T-cell (primary cell): ENCODE measurements at places on chromosomes 3 and 15. TPM values are rescaled to one million over a fixed set of nuclear protein-coding genes. Genes with fewer than 3 reads are reported as not detected.

Gene RBP2
- not detected for total RNA-seq

Gene MASP1
- total RNA-seq, result not detected

Gene SH3GL3
- total RNA-seq, result not detected

Gene RPLP1
- 4,136 TPM for total RNA-seq

Gene SCN11A
- 0.13 TPM for total RNA-seq

Gene ZNF35
- 2.4 TPM for total RNA-seq

Gene IQCH
- 2.6 TPM for total RNA-seq

Gene NCKIPSD
- total RNA-seq, result 20.4 TPM

GRCh38 chr3:13200946-13201345 lies 127.7 kb upstream of the IQSEC1 start:
- DNase-seq, result no peak
- no peak overlapping the region for H3K27ac ChIP-seq
- H3K27me3 ChIP-seq, result peaks cover 68% of the 10 kb centered on the region

DNA sequence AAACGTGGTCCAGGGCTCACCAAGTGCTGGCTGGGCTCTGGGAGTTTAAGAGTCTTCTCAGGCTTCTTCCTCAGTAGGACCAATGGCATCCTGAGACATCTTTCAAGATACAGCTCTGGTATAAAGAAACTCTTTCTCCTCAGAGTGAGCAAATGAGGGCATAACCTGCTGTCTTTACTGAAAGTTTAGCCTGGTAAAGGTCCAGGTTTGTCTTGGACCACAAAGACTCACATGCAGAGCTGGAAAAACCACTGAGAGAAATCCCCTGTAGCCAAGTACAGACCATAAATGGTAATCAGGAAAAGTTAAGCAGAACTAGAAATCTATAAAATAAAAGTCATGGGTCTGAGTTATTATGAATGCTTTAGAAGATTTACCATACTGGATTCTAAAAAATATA lies 23.1 kb downstream of the CD47 start:
- H3K36me3 ChIP-seq, result peaks cover 39% of the 10 kb centered on the region
- DNase-seq, result no peak
- no peak overlapping the region for H3K4me3 ChIP-seq
- no peaks in the 10 kb centered on the region for H3K27me3 ChIP-seq
- H3K4me1 ChIP-seq, result peaks cover 5% of the 10 kb centered on the region

DNA sequence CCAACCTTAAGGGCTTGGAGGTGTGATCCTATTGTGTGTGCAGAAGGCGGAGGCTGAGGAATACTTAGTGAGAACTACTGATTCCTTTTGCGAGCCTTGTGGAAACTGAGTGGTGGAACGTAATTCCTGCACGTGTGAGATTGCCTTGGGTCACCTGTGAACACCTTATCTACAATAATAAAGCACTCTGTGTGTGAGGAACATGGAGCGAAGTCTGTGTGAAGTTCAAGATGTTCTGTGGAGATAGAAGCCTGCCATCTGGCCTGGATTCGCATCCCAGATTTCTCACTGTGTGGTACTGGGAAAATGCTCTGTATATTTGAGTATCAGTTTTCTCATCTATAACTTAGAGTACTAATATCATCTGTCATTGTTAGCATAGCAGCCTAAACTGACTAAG lies 179.5 kb upstream of the PDZRN3 start:
- no peak overlapping the region for H3K4me3 ChIP-seq
- H3K36me3 ChIP-seq, result no peaks in the 10 kb centered on the region
- H3K27me3 ChIP-seq, result no peaks in the 10 kb centered on the region

- H3K4me3 ChIP-seq, result no peak overlapping the region
- no peak overlapping the region for H3K27ac ChIP-seq
- H3K36me3 ChIP-seq, result no peaks in the 10 kb centered on the region
- H3K4me1 ChIP-seq, result no peaks in the 10 kb centered on the region
These were observed 29.8 kb downstream of the NRG4 start for GRCh38 chr15:75982468-75982867.

DNA sequence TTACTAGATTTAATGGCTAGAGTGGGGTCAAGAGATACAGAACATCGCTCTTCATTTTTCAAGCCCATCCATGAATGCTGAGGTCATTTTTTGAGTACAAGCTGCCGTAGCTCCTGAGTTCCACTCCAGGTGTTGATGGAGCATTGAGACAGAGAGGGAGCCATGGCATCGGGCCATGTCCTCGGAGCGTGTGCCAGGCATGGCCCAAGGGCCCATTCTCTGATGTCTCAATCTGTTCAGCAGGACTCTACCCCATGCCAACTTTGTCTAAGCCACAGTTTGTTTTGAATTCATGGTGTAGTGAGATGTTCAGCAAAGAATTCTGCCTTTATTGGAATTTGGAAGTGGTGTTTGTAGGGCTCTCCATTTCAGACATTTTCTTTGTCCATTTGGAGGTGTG lies 110.5 kb upstream of the ADAMTS9 start:
- no peak overlapping the region for H3K27ac ChIP-seq
- no peak overlapping the region for H3K4me3 ChIP-seq
- no peaks in the 10 kb centered on the region for H3K36me3 ChIP-seq
- H3K27me3 ChIP-seq, result no peaks in the 10 kb centered on the region
- H3K4me1 ChIP-seq, result no peaks in the 10 kb centered on the region

DNA sequence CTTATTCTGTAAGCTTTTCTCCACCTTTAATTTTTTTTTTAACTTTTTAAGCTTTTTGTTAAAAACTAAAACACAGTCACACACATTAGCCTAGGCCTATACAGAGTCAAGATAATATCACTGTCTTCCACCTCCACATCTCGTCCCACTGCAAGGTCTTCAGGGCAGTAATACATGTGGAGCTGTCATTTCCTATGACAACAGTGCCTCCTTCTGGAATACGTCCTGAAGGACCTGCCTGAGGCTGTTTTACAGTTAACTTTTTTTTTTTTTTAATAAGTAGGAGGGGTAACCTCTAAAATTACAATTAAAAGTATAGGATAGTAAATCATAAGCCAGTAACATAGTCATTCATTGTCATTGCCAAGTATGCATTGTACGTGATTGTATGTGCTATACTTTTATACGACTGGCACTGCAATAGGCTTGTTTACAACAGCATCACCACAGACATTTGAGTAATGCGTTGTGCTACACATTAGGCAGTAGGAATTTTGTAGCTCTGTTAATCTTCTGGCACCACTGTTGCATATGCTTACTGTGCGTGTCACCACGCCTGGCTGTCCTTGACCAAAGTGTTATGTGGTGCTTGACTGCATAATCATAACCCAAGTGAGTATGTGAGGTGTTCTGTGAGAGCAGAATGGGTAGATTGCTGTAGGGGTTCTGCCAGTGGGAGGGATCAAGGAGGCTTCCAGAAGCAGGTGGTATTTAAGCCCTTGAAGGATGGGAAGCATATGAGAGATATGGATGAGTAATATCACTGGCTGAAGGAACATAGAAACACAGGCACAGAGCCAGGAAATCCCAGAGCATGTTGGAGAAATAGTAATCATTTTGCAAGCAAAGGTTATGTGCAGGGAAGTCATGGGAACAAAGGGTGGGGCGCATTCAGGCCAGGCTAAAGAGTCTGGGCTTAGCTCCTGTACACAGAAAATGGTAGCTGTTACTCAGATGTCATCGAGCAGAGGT lies 18.3 kb downstream of the FBXO22 start:
- peaks cover 19% of the 10 kb centered on the region for H3K36me3 ChIP-seq
- no peak for DNase-seq
- no peaks in the 10 kb centered on the region for H3K27me3 ChIP-seq
- H3K4me1 ChIP-seq, result peaks cover 10% of the 10 kb centered on the region

GRCh38 chr3:161213644-161214043 lies 7.5 kb upstream of the NMD3 start:
- H3K4me3 ChIP-seq, result no peak overlapping the region
- no peaks in the 10 kb centered on the region for H3K4me1 ChIP-seq
- no peak for DNase-seq

DNA sequence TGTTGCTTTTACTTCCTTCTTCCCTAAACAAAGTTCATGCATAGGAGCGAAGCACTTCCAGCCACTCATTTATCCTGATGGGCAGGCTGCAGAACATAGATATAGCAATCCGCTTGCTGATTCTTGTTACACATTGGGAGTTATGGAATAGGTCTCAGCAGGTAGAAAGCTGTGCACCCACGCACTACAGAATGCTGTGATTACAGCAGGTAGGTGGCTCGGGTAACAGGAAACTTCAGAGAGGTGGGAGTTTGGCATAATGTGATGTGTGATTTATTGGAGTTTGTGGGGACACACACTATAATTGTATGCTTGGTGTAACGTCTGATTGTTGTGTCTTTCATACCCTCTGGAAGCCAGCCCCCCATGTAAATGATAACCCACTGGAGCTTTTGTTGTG lies 99.2 kb upstream of the MEIS2 start:
- no peaks in the 10 kb centered on the region for H3K36me3 ChIP-seq
- no peak overlapping the region for H3K27ac ChIP-seq
- DNase-seq, result no peak
- no peak overlapping the region for H3K4me3 ChIP-seq
- H3K27me3 ChIP-seq, result no peaks in the 10 kb centered on the region

DNA sequence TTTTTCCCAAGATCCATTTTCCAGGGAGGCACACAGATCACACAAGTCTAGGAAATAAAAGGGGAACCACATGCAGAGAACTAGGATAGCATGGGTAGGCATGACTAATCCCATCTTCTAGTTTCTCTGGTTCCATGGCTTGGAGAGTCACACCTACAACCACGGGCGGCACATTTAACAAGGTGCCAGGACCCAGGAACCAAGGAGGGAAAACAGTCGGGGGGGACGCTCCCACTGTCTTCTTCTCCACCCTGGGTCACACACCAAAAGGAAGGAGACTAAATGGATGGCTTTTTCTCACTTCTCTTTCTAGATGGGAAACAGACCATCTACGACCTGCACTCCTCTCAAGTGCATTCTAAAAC lies 4.6 kb upstream of the SMCO1 start:
- DNase-seq, result no peak
- no peak overlapping the region for H3K4me3 ChIP-seq
- H3K4me1 ChIP-seq, result no peaks in the 10 kb centered on the region
- no peak overlapping the region for H3K27ac ChIP-seq
- peaks cover 8% of the 10 kb centered on the region for H3K27me3 ChIP-seq

DNA sequence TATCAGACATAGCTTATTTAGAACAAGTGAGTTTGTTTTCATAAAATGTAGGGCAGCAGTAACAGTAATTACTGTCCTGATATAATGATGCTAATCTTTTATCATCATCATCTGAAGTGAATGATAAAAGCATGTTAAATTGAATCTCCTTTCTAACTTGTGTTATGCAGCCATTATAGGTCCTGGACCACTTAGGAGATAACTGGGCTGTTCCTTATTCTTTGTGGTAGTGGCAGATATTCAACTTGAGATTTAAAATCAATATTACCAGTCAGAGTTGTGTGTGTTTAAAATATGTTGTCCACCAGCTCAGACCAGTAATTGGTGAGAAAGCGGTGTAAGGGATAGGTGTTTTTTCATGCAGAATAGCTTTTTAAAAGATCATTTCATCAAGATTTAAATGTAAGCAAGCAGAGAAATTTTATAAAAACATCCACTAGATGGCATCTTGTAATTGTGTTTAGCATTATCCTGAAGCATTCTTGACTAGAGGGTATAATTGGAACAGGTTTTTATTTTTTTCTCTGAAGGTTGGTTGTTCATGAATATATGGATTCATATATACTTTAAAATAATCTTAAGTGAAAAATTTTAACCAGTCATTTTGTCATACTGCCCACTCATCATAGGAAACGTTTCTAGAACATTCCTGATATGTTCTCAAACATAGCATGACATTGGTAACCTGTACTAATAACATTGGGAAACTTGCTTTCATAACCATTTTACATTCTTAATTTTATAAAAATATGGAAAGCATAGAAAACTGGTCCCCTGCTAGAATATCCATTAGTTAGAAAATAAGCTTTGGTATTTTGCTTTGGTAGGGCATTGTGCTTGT lies 153.9 kb downstream of the BBX start:
- no peaks in the 10 kb centered on the region for H3K27me3 ChIP-seq
- no peak for DNase-seq
- no peaks in the 10 kb centered on the region for H3K36me3 ChIP-seq
- H3K4me3 ChIP-seq, result no peak overlapping the region

- no peak overlapping the region for H3K4me3 ChIP-seq
- no peaks in the 10 kb centered on the region for H3K4me1 ChIP-seq
- no peaks in the 10 kb centered on the region for H3K27me3 ChIP-seq
- no peak overlapping the region for H3K27ac ChIP-seq
These were observed 149.8 kb downstream of the SERPINI1 start for GRCh38 chr3:167885277-167885676.

GRCh38 chr3:104536715-104537114 lies 830.0 kb upstream of the ALCAM start:
- no peaks in the 10 kb centered on the region for H3K36me3 ChIP-seq
- no peaks in the 10 kb centered on the region for H3K27me3 ChIP-seq
- DNase-seq, result no peak
- no peak overlapping the region for H3K27ac ChIP-seq

GRCh38 chr3:11385326-11385725 lies 113.1 kb downstream of the ATG7 start:
- H3K36me3 ChIP-seq, result no peaks in the 10 kb centered on the region
- no peak overlapping the region for H3K4me3 ChIP-seq
- H3K27me3 ChIP-seq, result no peaks in the 10 kb centered on the region
- no peak overlapping the region for H3K27ac ChIP-seq

- no peaks in the 10 kb centered on the region for H3K36me3 ChIP-seq
- H3K4me3 ChIP-seq, result no peak overlapping the region
- H3K4me1 ChIP-seq, result no peaks in the 10 kb centered on the region
- H3K27me3 ChIP-seq, result no peaks in the 10 kb centered on the region
- no peak for DNase-seq
These were observed 310.9 kb downstream of the TBC1D5 start for GRCh38 chr3:17431484-17432045.

- peaks cover 69% of the 10 kb centered on the region for H3K27me3 ChIP-seq
- H3K4me1 ChIP-seq, result peaks cover 10% of the 10 kb centered on the region
- H3K4me3 ChIP-seq, result peak within 1 kb of the TSS; percentile 56
- H3K36me3 ChIP-seq, result no peaks in the 10 kb centered on the region
These were observed at the start of gene IGDCC3 for GRCh38 chr15:65377976-65378366. TSS of gene IGDCC3 (minus strand) at chr15:65378002. CDS start at chr15:65377788, 214 bp downstream.

- H3K4me1 ChIP-seq, result peaks cover 65% of the 10 kb centered on the region
- no peak for DNase-seq
- H3K27me3 ChIP-seq, result no peaks in the 10 kb centered on the region
- H3K4me3 ChIP-seq, result no peak overlapping the region
- no peaks in the 10 kb centered on the region for H3K36me3 ChIP-seq
- peak overlapping the region; percentile 60 for H3K27ac ChIP-seq
These were observed 113.9 kb downstream of the OXNAD1 start for GRCh38 chr3:16378920-16379319.

GRCh38 chr3:36065321-36065720 lies 315.0 kb upstream of the STAC start:
- no peak overlapping the region for H3K4me3 ChIP-seq
- DNase-seq, result no peak
- no peaks in the 10 kb centered on the region for H3K27me3 ChIP-seq
- no peaks in the 10 kb centered on the region for H3K36me3 ChIP-seq

DNA sequence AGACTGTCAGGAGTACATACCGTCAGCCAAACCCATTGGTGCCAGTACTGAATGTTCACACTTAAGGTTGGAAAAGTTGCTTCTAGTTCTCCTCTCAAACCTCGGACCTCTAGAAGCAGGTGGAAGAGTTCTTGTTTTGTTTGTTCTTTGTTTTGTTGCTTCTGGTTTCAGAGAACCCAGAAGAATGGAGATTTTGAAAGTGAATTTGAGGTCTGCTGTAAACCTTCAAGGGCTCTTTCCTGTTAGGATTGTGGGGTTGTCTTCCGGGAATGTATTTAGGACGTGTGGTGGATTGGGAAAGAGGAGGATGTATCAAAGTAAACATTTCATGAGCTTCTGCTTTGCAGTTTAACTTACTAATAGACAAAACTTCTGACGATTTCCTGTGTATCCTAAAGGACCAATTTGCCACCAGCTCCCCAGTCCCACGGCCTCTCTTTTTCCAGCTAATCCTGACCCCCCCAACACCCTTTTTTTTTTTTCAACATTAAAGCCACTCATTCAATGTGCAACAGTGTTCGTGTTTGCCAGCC lies 50.3 kb downstream of the FILIP1L start:
- H3K27ac ChIP-seq, result no peak overlapping the region
- H3K36me3 ChIP-seq, result no peaks in the 10 kb centered on the region
- H3K27me3 ChIP-seq, result no peaks in the 10 kb centered on the region
- no peak for DNase-seq
- H3K4me3 ChIP-seq, result no peak overlapping the region
